ENCODE measurements at places on chromosomes 3 and 15.
A peak's percentile ranks its signal among the peaks of the same experiment; 100 is the strongest.

- DNase-seq: no peak
Observed at GRCh38 chr3:114632757-114633424, 339.1 kb downstream of the TIGIT start.

DNA sequence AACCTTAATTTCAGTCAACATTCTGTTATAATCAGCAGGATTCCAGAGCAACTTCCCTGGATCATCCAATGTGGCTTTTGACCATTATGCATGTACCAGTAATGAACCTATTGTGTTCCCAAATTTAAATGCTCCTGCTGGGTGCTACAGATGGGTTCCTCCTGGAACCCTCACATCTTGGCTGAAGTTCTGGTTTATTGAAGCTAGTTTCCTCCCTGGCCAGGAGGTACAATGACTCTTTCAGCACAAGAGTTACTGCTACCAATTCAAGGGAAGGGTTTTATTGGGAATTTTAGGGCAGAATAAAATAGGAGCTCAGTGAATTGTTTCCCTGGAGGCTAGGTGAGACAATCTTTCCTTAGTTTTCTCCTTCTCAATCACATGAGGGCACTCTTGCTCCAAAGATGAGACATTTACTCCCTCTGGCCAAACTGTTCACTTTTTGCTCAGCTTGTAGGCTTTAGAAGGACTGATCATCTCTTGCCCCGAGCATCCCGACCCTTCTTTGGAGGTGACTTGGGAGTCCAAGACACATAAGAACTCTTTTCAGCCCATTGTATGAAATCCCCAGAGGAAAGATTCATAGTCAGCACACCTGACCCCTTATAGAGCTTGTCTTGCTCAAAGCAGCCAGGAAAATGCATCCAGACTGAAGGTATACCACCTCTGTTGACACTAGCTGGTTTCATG lies 8.8 kb upstream of the NPHP3 start:
- no peak for DNase-seq

DNA sequence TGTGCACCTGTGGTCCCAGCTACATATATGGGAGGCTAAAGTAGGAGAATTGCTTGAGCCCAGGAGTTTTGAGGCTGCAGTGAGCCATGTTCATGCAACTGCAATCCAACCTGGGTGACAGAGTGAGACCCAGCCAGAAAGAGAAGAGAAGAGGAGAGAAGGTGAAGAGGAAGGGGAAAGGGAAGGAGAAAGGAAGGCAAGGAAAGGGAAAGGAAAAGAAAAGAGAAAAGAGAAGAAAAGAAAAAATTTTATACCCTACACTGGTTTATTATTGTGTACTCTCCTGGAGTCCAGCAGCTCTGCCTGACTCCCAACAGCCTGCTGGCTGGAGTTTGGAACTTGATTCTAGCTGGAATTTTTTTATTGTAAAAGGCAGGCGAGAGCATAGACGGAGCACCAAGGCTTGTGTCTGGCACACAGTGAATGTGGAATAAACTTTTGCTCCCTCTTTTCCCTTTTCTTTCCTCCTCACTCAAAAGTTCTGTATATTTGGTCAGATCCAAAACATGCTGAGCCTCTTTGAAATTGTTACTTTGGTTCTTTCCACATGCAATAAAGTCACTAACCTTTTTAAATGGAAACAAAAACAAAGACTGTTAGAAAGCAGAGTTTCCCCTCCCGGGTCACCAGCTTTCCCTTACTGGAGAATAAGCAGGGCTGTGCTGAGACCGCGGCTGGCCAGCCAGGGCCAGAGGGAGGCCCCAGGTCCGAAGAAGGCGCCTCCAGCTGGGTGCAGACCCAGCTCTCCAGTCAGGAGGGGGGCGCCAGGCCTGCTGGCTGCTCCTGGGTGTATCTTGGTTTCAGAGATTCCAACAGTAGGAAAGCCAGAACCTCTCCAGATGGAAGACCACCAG lies 9.9 kb downstream of the THSD4 start:
- DNase-seq: no peak

DNA sequence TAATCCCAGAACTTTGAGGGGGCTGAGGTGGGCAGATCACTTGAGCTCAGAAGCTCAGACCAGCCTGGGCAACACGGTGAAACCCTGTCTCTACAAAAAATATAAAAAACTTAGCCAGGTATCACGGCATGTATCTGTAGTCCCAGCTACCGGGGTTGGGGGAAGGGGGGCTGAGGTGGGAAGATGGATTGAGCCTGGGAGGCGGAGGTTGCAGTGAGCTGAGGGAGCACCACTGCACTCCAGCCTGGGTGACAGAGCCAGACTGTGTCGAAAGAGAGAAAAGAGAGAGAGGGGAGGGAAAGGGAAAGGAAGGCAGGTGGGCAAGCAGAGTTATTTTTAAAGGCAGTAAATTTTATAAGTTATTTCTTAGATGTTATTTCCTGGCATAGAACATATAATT lies 368.1 kb downstream of the ULK4 start:
- DNase-seq: no peak

DNA sequence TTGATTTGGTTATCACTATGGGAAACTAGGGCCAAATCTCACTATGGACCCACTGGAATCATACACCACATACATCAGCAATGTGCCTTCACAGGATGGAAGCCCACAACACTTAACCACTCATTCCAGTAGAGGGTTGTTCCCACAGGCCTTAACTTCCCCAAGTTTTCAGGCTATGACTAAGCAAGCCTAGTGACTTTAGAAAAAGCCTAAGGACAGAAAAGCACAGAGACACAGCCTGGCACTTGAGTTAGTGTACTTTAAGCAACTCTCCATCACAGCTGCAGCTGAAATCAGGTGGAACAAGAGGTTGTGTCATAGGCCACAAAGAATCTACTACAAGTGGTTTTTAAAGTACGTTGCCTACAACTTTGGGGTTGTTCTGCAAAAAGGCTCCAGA lies 128.7 kb downstream of the LRRN1 start:
- DNase-seq: no peak

DNA sequence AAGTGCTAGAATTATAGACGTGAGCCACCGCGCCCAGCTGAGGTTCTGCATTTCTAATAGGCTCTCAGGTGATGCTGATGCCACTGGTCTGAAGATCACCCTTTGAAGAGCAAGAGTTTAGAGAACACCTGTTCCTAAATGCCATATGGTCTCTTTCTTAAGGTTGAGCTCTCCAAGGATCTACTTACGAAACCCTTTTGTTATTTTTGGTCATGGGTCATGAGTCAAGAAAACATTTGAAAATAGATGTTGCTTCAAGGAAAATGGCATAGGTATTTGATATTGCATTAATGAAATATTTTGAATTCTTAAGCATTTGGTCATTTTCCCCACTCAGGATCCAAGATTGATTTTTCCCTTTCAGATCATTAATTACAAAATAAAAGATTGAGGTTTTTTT lies 74.7 kb upstream of the SOX2 start:
- no peak for DNase-seq

DNA sequence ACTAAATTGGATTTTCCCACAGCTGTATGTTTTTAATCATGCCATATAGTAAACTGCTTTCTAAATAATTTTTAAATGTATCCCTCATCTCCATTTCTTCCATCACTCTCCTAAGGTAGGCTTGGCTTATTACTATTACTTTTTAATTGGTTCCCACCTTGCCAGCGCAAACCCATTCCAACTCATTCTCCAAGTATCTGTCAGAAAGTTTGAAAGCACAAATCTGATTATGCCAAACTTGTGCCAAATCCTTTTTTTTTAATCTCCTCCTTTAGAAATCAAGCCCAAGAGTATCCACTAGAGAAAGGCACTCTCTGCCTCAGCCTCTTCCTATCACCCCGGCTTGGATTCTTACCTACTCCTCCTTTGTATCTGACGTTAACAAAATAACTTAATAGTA lies 784.5 kb downstream of the TBL1XR1 start:
- DNase-seq: no peak

DNA sequence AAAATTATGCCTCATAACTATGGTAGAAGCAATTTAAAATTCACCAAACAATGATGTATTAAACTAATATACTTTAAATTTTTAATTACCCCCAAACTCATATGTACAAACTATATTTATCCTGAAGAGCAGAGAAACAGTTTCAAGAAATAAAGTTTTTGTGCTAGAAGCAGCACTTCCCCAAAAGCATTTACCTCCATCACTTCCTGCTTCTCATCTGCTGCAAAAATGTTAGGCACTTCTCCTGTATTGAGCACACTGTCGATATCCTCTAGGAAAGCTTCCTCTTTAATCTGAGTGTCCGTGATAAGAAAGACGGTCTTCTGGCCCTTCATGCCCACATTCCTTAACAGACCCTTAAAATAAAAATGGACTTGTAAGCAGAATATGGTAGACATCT lies 101.5 kb upstream of the ASB14 start:
- DNase-seq: no peak

DNA sequence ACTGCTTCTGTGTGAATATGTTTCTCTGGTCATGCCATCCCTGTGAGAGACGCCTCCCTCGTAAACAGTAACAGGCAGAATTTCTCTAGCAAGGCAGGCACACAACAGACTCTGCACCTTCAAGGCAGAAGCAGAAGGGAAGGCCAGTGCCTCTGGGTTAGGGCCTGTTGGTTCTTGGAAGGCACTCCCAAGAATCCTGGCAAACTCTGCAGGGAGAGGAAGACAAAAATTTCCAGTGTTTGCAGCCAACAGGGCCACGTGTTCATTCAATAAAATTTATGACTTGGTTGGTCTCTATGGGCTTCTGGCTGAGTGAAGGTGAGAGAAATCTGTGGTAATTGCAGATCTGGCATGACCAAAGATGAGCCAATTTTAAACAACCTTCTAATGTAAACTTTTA lies 39.3 kb downstream of the NFKBIZ start:
- DNase-seq: no peak

DNA sequence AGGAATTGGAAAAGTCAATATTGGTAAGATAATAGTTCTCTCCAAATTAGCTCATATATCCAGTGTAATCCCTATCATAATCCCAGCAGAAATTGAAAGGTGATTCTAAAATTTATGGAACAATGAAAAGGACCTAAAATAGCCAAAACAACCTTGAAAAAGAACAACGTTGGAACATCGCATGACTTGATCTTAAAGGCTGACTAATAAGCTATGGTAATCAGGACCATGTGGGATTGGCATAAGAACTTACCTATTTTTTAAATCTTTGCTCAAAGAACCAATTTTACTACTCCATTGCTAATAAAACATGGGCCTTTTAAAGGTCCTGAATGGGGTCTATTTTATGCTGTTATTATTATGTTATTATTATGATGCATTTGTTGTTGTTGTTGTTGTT lies 40.9 kb downstream of the B3GNT5 start:
- no peak for DNase-seq

- peak; percentile 24 for DNase-seq
Observed at GRCh38 chr15:75727851-75728715, 15.4 kb upstream of the CSPG4 start.

DNA sequence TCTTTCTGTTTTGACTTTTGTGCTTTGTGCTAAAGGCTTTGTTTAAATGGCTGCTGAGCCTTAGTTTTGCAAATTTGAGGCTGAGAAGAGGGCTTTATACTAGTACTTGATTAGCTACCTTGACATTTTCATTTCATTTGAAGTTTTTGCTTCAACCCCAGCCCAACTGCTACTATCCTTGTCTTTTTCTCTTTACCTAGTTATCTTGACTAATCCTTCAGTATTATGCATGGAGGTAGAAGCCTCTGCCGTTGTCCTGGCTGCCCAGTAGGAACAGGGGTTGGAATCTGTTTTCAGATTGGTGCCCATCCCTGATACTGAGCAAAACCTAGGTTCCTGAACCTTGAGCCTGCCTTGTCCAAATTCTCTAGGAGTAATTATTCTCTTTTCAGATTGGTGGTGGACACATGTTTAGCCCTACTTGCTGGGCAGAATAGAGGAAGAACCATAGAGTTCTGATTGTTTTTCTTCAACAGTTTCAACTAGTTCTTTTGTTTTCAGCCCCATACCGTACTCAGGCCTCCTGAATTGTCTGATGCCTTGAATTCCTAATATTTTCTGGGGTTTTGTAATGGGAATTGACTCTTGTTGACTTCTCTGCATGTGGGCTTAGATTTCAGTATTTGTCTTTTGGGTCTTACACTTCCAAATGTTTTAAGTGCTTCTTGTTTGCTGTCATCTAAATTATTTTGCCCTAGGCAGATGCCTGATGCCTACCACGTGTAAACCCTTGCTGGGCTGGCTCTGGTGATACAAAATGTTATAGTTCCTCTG lies 143.2 kb downstream of the DOCK3 start:
- no peak for DNase-seq

DNA sequence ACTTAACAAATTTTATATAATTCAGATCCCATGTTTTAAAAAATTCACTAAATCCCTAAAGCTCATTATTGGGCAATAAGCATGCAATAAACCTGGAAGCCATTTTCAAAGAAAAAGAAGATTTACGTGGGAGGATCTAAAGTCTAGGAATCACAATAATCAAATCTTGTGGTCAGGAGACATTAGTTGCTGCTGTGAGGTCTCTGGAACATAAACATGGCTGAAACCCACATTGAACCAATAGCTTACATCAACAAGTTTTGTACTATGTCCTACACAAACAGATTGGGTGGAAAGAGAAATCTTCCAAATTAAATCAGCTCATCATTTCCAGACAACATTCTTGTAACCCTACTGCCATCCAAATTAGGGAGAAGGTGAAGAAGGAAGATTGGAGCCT lies 121.9 kb upstream of the EPHA3 start:
- DNase-seq: no peak

- DNase-seq: no peak
Observed at GRCh38 chr15:64038878-64039610, 7.2 kb downstream of the DAPK2 start.

GRCh38 chr3:161540594-161540993 lies 44.0 kb downstream of the OTOL1 start:
- DNase-seq: no peak

DNA sequence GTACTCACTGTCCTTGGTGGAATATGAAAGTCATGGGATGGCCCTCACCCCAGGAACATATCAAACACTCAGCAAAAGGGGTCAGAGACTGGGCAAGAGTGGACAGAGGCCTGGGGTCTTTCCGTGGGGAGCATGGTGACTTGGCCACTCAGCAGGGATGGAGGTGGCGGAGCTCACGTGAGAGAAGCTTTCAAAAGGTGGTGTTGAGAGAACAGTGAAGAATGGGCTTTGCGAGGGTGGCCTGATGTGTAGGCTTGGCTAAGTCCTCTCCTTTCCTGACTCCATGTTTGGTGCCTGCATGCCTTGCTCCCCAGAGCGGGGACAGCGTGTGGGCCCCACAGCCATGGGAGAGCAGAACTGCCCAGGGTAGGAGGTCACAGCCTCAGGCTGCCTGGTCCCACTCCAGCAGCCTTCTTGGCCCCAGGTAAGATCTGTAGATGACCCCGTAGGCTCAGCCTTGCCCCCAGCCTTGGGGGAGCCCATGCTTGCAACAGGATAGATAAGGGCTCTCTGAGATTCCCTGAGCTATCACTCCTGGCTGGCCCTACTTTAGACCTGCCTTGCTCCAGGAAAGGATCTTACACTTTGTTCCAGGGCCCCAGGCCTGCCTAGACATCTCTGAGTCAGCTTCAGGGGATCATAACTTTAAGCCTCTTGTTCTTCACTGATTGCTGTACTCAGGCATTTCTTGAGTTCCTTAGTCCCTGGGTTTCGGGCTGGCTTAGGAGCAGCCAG lies 17.0 kb downstream of the RPLP1 start:
- DNase-seq: no peak

Data from NCI-H187 (cell line).